ENCODE measurements at places on chromosomes 6 and 20.
A peak's percentile ranks its signal among the peaks of the same experiment; 100 is the strongest.

DNA sequence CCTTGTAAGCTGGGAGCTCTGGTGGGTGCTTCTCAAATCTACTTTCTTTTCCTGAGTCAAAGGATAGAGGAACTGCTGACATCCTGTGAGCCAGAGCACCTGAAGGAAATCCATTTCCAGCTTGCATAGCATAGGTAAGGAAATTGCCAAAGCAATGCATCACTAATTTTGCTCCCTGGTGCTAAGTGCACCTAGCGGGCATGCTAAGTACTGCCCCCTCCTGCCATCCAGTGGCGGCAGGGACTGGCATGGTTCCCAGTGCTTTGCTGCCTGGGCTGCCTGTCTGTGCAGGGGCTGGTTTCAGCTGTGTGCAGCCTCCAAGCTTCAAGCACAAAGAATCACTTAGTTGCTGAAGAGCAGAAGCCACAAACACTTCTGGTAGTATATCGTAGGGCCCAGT lies 63.9 kb downstream of the FARS2 start:
- DNase-seq: no peak

DNA sequence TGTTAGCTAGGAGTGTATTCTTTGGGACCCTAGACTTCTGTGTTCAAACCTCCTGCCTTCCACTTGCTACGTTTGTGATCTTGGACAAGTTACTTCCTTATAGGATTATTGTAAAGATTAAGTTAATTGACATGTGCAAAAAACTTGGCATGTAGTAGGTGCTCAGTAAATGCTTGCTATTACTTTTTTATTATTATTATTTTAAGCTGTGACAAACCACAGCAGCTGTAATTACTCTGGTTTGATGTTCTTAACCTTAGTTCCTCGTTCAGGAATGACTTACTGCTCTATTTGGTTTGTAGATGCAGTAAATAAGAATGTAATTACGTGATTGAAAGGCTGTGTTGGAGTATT lies 3.2 kb downstream of the ARFGEF2 start:
- DNase-seq: no peak

- DNase-seq: no peak
Measured at GRCh38 chr6:55175078-55176049, 1.0 kb downstream of the HCRTR2 start.

- DNase-seq: no peak
Measured at GRCh38 chr20:20832715-20833114, 120.3 kb upstream of the RALGAPA2 start.

DNA sequence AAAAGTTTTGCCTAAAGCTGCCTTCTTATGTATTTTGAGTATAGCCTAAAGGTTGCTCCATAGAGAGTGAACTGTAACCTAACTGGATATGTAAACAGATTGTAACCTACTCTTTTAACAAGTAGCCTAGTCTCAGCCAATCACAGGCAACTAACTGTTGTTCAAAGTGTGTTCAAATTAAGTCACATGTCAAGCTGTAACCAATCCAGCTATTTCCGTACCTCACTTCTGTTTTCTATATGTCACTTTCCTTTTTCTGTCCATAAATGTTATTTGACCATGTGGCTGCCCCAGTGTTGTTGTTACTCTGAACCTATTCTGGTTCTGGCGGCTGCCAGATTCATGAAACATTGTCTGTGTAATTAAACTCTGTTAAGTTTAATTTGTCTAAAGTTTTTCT lies 47.4 kb upstream of the RNGTT start:
- DNase-seq: no peak

- DNase-seq: no peak
Measured at GRCh38 chr6:22236626-22237414, 60.0 kb downstream of the PRL start.

DNA sequence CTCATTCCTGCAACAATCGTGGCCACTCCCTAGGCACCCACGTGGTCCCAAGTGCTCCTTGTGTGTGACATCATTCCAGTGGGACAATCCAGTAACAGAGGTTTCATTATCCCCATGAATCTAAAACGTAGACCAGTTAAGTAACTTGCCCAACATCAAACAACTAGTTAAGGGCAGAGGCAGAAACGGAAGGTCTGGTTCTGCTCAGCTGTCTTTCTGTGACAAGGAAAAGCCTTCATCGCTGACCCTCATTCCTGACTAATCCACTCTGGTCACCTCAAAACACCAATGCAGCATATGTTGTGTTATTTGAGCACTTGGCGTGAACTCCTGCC lies 261.4 kb upstream of the JARID2 start:
- no peak for DNase-seq

DNA sequence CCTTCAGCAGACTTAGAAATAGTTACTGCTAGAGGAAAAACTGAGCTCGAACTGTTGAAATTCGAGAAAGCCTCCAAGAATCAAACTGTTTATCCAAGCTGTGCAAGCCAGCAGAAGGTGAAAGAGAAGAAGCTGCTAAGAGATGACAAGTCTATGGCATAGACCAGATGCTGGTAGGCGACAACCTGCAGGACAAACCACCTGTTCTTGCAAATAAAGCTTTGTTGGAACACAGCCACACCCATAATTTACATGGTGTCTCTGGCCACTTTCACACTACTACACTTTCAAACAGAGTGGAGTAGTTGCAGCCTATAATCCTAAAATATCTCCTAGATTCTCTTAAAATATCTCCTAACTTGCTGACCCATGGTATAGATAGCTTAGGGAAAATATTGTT lies 33.3 kb downstream of the TNFRSF21 start:
- DNase-seq: no peak

DNA sequence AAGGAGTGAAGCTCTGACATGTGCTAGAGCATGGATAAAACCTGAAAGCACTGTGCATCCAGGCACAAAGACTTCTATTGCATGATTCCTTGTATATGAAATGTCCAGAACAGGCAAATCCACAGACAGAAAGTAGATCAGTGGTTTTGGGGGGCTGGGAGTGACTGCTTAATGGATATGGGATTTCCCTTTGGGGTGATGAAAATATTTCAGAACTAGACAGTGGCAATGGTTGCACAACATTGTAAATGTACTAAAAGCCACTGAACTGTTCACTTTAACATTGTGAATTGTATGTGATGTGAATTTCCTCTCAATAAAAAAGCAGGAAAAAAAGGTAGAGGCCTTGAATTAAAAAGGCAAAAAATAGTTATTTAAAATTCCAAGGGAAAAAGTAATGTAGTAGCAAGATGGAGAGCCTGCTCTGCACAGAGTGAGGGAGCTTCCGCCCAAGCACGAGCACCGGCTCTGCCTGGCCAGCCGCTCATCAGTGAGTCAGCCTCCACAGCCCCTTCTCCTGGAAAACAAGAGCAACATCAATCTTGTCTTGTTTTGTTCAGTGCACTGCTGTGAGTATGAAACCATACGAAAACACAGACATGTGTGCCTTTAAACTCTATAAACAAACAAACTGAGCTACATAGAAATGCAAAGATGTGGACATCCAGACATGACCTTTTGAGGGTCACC lies 74.6 kb upstream of the THBS2 start:
- no peak for DNase-seq

DNA sequence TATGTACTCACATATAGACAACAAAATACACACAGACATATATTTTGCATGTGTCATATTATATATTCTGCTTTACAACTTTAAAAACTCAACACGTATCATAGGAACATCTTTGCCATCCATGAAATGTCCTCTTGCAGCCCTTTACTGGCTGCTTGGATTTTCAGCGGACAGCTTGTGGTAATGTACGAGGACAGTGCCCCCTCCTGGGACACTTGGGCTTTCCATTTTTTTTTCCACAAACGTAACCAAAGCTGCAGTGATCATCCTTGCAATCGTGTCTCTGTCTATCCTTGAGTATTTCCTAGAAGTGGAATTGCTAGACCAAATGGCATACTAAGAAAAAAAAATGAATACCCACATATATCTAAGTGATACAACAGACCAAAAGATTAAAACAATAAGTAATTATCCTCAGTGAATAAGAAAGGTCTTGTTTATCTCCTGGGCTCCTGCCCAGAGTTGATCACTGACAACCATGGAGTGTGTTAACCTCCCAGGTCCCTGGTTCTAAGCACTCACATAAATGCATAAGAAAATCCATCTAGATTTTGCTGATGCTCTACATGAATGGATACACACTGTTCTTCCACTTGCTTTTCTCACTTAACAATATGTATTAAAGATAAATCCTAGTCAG lies 18.1 kb downstream of the BPI start:
- no peak for DNase-seq

GRCh38 chr6:158825951-158826306 lies 6.8 kb upstream of the EZR start:
- no peak for DNase-seq

DNA sequence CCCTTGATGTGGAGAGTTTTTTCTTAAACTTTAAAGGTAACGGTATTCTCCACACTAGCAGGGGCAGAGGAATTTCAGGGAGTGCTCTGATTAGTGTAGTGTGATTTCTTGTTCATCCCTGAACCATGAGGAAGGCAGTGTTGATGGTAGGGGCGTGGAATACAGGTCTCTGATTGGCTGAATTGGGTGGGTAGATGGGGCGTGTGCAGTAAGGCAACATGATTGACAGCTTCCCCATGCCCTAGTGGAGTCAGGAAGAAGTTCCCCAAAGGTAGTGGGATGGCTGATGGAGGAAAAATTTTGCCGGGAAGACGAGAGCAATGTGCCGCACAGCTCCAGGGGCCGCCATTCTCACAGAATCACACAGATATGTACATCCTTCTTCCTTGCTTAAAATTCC lies 97.4 kb upstream of the SALL4 start:
- DNase-seq: no peak

- no peak for DNase-seq
Measured at GRCh38 chr6:111843347-111844147, 29.7 kb downstream of the FYN start.

GRCh38 chr6:3687847-3688246 lies 63.7 kb downstream of the PXDC1 start:
- DNase-seq: no peak

DNA sequence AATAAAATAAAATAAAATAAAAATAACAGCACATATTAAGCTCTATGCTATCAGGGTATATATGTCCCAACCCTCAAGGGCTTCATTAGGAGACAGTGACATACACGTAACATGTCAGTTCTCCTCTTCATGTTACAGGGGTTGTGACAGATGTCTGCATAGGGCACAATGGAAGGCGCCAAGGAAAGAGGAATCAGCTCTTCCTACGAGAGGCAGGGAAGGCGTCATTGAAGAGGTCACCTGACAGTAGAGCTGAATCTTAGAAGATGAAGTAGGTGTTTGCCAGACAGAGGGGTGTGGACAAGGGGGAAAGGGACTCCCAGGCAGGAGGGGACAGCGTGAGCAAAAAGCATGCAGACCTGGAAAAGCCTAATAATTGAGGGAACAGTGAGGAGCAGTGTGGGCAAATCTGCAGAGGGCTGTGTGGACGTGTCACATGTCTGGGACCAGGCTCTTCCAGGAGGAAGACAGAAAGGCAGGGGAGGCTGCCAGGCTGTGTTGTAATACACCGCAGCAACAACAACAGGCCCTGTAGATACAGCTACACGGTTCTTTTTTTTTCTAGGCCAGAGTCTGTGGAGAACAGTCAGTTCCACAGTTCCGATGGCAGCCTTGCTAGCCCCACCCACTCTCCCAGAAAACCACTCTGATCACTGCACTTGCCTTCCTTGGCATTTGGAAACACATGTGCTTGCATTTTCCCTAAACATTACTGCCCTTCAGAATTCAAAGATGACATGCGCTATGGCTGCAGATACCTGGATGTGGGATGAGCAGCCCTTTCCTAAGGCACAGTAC lies 2.5 kb upstream of the FKBP5 start:
- peak; percentile 53 for DNase-seq

- no peak for DNase-seq
Measured at GRCh38 chr6:11592294-11592906, 54.9 kb downstream of the TMEM170B start.

DNA sequence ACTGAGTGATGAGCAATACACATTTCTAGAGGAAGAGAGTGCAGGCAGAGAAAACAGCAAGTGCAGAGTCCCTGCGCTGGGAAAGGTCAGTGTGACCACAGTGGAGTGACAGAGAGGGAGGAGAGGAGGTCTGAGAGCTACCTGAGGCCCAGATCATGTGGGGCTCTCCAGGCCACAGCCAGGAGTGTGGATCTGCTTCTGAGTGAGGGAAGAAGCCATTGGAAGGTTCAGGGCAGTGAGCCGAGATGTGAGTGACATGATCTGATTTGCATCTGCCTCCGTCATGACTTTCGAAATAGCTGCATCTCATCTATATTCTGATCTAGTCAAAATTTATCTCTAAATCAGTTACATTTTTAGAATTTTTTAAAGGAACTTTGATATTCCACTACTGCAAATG lies 367.1 kb downstream of the PREX1 start:
- DNase-seq: no peak

- DNase-seq: no peak
Measured at GRCh38 chr6:73481969-73482368, 20.4 kb downstream of the MTO1 start.

- no peak for DNase-seq
Measured at GRCh38 chr6:148955441-148955840, 208.6 kb downstream of the UST start.

DNA sequence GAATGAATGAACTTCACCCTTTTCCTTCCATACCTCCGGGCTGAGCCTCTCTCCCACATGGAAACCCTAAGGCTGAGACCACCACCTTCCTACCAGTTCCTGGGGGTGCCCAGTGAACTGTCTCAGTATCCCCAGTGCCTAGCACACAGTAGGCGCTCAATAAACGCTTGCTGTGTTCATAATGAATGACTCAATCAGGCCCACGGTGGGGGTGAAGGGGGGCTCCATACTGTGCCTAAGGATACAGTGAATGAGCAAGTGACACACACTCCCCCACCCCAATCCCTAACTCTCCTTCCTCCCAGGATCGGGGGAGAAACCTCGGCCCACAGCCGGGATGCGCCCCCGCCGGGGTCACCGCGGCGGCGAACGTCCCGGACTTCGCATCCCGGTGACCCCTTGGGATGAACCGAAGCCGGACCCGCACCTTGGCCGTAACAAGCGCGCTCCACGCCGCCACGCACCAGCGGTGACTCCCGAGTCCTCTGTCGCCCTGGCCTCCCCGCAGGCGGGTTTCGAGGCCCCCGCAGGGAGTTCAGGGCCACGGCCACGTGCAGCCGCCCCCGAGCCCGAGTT lies 592 bp downstream of the KCNG1 start:
- no peak for DNase-seq

GRCh38 chr20:52103913-52104545 lies 87.5 kb downstream of the ZFP64 start:
- DNase-seq: peak; percentile 59

GRCh38 chr6:23446469-23446967 lies 679.5 kb upstream of the NRSN1 start:
- peak; percentile 31 for DNase-seq
